ENCODE measurements at places on chromosomes 7 and 10. TPM values are rescaled to one million over a fixed set of nuclear protein-coding genes. Genes with fewer than 3 reads are reported as not detected.

DNA sequence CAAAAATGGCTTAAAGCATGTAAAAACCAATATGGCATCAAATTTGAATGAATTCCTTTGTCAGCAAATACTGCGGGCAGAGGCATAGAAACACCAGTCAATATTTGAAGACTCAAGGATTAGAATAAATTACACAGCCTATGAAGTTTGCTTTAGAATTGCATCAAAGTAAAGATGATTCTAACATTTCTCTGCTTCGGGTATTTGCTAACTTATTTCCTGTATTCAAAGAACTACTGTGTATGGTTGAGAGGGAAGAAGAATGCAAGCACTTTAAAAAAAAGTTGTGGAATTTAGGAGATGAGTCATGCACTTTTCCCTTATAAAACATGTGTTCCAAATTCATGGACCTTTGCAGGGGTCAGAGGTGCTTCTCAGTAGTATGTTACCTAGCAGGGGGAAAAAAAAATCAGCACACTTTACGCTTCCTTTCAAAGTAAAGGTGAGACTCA, 90.1 kb downstream of the PIP4K2A start:
- no peak for DNase-seq

- no peak for DNase-seq
Measured at GRCh38 chr7:25795824-25796235, 356.2 kb upstream of the NFE2L3 start.

DNA sequence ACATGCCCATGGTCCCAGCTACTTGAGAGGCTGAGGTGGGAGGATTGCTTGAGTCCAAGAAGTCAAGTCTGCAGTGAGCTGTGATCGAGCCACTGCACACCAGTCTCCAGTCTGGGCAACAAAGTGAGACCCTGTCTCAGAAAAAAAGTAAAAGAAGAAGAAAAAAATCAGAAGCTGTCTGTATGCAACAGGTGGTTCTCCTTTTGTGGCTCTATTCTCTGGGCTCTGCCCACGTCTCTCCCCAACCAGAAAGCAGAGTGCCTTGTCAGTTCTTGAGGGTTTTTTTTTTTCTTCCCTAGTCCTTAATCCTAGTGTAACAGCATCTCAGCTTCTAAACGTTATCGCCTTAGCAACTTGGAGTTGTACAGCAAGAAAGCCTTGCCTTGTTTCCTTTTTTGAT, 89.5 kb downstream of the PRKCQ start:
- DNase-seq, result no peak

The SLC18A2 gene
- 6.5 TPM for total RNA-seq

The TMEM225B gene
- 0.27 TPM for total RNA-seq

The MMP21 gene
- total RNA-seq, result 0.09 TPM

DNA sequence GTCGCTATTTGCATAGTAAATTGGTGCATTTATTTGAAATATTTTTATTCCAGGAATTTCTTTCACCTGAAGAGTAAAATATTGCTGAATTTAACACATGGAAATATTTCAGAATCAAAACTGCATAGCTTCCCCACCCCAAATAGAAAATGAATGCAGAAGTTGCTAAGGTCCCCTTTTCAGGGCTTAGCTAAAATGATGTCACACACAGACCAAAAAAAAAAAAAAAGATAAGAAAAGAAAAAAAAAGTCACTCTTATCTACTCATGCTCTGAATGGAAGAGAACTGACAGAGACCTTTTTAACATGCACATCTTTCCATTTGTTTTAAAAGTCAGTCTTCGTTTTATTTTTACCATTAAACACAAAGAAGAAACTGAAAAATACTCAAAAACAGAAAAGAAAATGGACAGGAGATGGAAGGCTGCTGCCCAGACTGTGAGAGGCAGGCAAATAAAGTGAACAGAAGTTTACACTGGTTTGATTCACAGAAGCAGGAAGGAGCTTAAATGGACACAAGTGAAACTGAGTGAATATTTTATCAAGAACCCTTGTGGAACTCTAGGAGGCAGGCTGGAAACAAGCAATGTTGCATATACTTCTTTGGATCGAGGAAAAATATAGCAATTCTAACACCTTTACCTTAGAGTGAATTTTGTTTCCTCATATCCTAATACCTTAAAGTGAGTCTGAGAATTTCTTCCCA, 32.0 kb downstream of the PSMC2 start:
- DNase-seq, result no peak

- DNase-seq, result no peak
Measured at GRCh38 chr7:154861589-154861988, 141.3 kb downstream of the PAXIP1 start.

DNA sequence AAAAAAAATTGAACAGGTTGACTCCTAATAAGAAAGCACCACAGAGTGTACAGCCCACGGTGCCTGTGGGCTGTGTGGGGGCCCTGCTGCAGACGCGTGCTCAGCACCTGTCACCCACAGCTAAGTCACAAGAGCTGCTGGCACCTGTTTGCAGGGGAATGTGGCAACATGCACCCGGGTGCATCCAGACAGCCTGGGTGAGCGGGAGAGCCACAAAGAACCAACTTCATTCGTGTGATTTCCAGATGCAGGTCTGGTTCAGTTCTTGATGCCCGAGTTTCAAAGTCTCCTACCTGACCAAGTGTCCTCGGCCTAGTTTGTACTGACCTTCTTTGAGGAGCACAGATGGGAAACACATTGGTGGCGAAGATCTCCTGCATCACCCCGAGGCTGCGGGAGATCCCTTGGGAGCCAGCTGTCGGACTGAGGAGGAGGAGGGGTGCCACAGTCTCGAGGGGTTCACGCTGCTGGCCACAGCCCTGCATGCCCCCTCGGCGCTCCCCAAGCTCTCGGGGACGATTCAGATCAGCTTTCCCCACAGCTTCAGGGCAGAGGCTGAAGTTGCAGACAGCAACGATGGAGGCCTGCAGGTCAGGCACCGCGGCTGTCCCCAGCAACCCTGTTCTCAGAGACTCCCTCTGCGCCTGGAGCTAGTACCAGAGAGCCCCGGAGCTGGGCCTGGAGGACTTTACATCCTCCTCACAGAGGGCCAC, 35.3 kb downstream of the AMZ1 start:
- no peak for DNase-seq

The SCIN gene
- 2.5 TPM for total RNA-seq

DNA sequence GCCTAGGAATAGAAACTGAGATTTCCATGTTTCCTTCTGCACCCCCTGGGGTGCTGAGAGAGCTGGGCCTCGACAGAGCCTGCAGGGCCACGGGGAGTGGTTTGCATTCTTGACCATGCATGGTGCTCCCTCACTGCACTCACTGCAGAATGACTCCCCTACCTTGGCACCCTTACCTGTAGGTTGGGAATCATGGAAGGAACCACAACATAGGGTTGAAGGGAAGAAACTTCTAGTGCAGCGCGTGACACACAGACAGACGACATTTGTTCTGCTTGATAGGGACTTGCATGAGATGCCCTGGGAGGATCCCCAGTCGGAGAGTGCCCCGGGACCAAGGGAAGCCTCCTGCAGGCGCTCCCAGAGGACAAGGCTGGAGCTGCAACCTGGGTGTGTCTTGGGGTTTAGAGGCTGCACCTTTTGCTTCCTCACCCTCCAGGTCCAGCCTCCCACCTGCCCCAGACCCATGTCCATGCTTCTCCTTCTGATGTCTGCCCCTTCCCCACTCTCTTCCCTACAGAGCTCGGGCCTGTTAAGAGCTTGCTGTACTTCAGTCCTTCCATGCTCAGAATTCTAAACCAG, 245.2 kb downstream of the ABCA13 start:
- DNase-seq, result no peak

GRCh38 chr7:101538596-101539459, 90.3 kb downstream of the MYL10 start:
- peak; percentile 13 for DNase-seq

GRCh38 chr7:23586159-23586558, 11.0 kb upstream of the CCDC126 start:
- DNase-seq, result no peak

DNA sequence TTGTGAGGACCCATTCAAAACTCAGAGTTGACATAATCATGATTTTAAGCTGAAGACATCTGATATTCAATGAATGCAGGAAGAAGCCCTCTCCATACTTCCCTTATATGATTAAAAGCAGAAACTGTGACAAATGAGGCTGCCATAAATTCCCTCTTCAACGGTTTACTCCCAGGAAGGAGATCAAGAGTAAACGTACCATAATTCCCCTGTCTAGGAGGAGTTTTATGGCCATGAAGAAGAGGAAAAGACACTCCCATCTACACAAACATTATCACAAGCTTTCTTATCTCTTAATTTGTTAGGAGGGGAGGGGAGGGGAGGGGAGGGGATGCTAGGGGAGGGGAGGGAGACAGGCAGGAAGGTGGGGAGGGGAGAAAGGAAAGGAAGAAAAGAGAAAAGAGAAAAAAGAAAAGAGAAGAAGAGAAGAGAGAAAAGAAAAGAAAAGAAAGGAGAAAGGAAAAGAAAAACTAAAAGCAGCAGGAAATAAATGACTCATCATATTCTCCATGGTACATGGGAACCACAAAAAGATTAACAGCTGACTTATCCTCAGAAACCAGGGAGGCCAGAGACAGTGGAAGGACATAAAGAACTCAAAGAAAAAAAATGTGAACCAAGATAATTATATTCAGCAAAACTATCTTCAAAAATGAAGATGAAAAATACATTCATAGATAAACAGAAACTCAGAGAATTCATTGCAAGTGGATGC, 121.6 kb downstream of the ALOX5 start:
- no peak for DNase-seq

The BCAP29 gene
- total RNA-seq, result 40.3 TPM

DNA sequence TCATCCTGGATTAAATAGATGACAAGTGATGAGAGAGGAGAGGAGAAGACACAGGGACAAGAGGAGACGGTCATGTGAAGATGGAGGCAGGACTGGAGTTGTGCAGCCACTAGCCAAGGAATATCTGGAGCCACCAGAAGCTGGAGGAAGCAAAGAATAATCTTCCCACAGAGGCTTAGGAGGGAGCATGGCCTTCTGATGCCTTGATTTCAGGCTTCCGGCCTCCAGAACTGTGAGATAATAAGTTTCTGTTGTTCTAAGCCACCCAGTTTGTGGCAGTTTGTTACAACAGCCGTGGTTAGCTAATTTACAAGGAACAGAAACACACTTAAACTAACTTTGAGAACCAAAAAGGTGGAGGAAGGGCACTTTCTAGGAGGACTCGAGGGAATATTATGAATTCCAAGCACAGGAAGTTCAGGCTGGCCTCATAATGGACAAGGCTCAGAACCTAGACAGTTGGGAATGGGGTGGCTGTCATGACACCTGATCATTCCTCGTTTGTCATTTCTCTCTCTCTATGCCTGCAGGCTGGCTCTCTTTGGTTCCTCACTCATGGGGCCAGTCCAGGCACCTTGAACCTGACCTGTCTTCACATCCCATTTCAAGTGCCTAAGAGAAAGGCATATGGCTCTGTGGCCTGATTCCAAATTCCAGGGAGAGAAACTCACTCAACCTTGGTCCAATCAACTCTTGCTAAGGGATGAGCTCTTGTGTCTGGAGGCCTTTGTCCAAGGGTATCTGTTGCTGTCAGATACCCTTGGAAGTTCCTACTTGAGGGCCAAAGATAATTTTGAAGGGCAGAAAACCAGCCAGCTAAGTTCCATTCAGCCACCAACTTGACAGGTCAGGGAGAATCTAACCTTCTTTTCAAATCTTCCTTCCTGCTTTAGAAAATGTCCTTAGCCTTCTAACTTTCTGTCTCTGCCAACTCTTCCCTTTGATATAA, 33.5 kb upstream of the PDZD8 start:
- no peak for DNase-seq

DNA sequence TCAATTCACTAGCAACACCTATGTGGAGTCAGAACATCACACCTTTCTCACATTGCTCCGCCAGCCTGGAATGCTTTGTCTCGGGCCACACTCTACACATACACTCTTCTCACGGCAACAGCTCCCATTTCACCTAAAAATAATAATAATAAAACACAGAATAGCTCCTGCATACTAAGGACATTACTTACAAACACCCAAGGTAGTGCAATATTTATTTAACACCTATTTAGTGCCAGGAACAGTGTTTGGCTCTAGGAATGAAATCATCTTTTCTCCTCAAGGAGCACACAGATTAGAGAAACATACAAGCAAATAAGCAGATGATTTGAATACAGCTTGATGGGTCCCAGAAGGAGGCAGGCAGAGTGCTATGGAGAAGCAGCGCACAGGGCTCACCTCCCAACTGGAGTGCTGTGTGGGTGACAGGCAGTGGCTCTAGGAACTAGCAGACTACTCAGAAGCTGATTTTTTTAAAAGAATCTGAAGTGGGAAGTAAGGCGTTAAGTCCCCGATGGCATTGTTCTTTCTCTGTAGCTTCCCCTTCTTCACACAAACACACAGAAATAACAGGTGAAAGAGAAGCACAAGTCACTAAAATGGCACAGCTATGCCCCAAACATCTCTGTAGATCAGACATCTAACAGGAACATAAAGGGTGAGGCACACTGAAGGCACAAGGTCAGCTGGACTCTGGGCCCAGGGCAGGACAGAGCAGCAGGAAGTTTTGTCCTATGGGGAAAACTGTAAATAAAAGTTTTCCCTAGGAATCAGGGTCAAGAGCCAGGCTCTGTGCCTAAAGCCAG, 16.7 kb downstream of the USP6NL start:
- DNase-seq, result no peak

- no peak for DNase-seq
Measured at GRCh38 chr10:131277278-131277677, 34.2 kb downstream of the TCERG1L start.

The TSPAN12 gene
- 9.1 TPM for total RNA-seq

GRCh38 chr10:48450741-48451466, 144.4 kb downstream of the MAPK8 start:
- DNase-seq, result no peak

DNA sequence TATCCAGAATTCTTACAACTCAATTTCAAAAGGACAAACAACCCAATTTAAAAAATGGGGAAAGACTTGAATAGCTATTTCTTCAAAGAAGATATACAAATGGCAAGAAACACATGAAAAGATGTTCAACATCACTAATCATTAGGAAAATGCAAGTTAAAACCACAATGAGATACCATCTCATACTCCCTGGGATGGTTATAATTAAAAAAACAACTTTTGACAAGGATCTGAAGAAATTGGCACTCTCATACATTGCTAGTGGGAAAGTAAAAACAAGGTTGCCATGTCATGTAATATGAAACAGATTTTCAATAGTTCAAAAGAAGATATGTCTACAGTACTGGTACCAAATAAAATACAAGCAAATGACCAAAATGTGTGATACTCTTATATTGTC, 9.0 kb downstream of the OAT start:
- DNase-seq, result no peak

DNA sequence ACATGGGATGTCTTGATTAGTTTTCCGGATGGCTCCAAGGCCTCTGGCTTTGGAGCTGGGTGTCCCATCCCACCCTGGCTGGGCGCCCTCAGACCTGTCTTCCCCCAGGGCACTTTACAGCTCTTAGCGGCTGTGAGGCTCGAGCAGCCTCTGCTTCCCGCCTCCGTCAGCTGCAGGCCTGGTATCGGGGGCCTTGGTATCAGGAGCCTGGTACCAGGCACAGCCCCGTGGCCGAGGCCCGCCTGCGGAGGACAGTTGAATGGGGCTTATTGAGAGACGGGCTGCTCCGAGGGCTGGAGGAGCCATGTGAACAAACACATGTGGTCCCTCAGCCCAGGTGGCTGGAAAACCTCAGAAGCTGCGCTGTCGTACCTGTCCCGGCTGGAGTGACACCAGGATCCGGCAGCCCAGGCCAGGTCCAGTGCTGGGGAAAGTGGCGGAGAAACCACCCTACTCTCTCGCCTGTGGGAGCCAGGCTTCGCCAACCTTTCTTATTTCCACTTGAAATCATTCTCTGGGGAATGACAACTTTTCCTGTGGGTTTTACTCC, 23.9 kb upstream of the AP5Z1 start:
- no peak for DNase-seq

The TMEM60 gene
- total RNA-seq, result 9.6 TPM

GRCh38 chr7:89559596-89559995, 594.7 kb upstream of the STEAP1 start:
- no peak for DNase-seq

GRCh38 chr10:23370106-23370505, 25.5 kb upstream of the C10orf67 start:
- no peak for DNase-seq

The CYP2W1 gene
- total RNA-seq, result not detected

All from cerebellum (tissue), 4 donors.